T-helper 2 cell (primary cell): ENCODE measurements at places on chromosomes 5 and 9.

- no peak for DNase-seq
Observed at GRCh38 chr5:89097103-89097502, 214.1 kb upstream of the MEF2C start.

- DNase-seq = no peak
Observed at GRCh38 chr9:113875459-113876150, 504 bp upstream of the ZNF618 start.

GRCh38 chr5:172303572-172304335, 20.2 kb upstream of the UBTD2 start:
- no peak for DNase-seq

- no peak for DNase-seq
Observed at GRCh38 chr9:34809504-34810186, 99.7 kb upstream of the CCL21 start.

GRCh38 chr5:39264528-39264927, 45.2 kb upstream of the FYB1 start:
- no peak for DNase-seq
